A549 (cell line): ENCODE measurements at places on chromosomes 3 and 15. TPM values are rescaled to one million over a fixed set of nuclear protein-coding genes. Genes with fewer than 3 reads are reported as not detected.

Gene NAALADL2
- 0.08 to 0.35 TPM (median 0.28 TPM) in 3 replicates for polyA plus RNA-seq

GRCh38 chr15:48002767-48003166 lies 118.0 kb upstream of the SLC24A5 start:
- DNase-seq: no peak

Gene KBTBD13
- not detected in 3 replicates for polyA plus RNA-seq

DNA sequence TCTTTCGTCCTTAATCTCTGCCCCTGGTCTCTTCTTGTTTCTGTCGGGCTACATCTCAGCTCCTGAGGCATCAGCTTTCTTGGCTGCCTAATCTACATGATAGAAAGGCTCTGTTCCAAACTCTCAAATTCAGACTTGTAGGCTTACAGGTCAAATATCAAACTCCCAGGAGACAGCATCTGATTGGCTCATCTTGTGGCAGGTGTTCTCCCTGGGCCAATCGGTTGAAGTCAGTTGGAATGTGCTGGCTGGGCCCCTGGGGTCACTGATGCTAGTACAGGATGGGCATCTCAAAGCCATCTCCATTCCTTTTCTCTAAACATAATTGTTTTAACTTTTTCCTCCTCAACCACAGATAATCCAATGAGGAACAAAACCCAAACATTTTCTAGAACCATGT lies 198.7 kb downstream of the CNTN3 start:
- no peak for DNase-seq

GRCh38 chr3:177370246-177370822 lies 173.1 kb upstream of the TBL1XR1 start:
- DNase-seq: no peak

Gene SLC9C1
- not detected in 3 replicates for polyA plus RNA-seq

DNA sequence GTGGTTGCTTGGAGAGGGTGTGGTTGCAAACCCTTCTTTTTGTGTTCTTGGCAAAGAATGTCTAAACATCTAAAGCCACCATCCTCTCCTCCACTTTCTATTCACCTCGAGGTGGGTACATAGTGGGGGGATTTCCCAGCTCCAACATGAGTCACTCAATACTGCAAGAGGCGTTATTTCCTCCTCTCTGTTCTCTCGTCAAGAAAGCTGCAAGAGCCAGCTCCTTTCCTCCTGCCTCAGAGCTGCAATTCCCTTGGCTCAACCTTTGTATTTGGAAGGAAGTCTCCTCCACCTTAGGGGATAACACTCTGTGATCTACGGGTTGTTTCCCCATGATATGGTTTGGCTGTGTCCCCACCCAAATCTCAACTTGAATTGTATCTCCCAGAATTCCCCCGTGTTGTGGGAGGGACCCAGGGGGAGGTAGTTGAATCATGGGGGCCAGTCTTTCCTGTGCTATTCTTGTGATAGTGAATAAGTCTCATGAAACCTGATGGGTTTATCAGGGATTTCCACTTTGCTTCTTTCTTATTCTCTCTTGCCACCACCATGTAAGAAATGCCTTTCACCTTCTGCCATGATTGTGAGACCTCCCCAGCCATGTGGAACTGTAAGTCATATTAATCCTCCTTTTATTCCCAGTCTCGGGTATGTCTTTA lies 138.4 kb downstream of the PLCL2 start:
- no peak for DNase-seq

Gene SLC2A2
- not detected in 3 replicates for polyA plus RNA-seq

- no peak for DNase-seq
Measured at GRCh38 chr3:187944390-187945179, 199.3 kb upstream of the BCL6 start.

DNA sequence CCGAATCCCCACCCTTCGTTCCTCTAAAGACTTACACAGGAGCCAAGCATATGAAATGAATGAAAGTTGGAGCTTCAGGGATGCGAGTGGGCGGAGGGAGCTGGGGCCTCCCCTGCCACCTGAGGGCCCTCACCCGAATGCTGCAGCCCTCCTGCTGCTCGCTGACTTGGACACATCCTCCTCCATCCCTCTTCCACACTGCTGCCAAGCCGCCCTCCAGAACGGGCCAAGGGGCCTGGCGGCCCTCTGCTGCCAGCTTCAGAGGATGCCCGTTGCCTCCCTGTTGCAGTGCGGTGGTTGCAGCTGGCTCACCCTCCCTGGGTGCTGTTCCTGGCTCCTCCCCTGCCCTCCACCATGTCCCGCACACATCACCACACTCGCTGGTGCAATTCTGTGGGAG lies 71.2 kb downstream of the GABRG3 start:
- DNase-seq: no peak

Gene LTF
- not detected in 3 replicates for polyA plus RNA-seq

DNA sequence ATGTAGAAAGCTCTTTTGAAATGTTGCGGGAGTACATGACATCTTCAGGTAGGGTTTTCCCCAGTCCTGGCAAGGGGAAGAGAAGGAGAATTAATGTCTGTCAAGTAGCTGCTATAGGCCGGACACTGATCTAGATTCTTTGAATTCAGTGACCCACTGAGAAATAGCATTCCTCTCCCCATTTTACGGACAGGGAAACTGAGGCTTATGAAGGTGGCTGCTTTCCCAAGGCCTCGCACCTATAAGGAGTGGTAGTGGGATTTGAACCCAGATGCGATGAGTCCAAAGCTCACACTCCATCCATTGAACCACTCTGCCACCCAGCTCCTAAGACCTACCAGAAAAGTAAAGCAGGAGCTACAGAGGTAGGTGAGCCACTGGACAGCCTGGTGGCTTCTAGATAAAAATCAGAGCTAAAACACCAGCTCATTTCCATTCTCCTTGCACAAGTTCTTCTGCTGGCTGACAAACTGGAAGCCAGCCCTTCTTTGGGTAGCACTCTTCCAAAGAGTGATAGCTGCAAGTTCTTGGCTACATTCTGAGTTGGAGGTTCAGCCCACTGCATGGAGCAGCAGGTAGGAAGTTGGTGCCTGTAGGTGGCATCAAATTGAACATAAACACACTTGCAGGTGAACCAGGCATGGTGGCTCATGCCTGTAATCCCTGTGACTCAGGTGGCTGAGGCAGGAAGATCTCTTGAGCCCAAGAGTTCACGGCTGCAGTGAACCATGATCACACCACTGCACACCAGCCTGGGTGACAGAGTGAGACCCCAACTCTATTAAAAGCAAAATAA lies 22.0 kb downstream of the ZNF710 start:
- no peak for DNase-seq

- peak; percentile 30 for DNase-seq
Measured at GRCh38 chr3:4831580-4831950, 147.7 kb upstream of the BHLHE40 start.
